Tibial nerve (tissue), 4 donors: ENCODE measurements at places on chromosomes 2 and 18.

- DNase-seq: no peak
Measured at GRCh38 chr2:1951586-1951985, 207.3 kb upstream of the PXDN start.

DNA sequence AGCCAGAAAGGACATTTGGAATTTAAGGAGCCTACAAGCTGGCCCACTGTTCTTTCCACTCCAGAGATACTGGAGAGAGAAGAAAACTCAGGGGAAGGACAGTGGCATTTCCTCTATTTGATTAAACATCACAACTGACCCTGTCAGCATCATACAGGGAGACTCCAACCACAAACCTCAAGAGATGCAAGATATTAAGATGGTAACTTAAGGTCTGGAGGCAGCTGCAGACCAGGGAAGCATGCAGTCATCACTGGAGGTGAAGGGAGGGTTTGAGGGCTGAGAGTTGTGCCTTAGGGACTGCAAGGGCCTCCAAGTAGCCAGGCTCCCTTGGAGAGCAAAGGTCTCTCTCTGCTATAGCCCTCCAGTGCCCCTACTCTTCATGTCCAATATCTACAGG is 67.4 kb downstream of the RNF152 start:
- no peak for DNase-seq

DNA sequence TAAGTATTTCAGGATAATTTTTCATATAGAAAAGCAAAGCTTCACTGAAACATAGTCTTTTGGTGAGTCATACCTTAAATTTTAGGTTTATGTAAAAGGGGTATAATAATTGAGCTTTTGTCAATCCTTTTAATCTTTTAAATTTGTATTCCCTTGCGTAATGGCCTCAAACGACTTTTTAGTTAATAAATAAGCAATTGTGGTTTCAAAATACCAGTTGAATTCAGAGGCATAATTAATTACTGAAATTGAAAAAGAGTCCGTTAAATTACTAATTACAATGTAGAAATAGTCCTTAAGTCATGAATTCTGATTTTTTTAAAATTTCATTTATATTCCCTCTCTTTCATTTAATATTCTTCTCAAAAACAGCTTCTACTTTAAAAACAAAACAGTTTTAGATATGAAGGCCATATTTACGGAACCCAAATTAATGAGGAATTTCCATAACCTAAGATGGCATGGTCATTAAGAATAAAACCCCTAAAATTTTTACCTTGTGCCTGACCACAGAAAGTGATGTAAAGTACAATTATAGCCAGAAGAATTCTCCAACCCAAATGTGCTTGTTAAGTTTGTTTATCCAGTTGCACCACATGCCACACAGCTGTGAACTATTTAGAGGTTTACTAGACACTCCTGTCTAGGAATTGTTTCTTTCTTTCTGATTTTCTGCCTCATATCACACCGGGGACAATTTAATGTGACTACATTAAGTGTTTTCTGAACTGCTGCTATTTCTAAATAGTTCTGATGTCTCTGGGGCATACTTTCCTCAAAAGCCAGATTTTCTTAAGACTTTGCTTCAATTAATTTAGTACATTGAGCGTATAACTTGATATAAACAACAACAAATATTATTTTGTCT is 60.7 kb upstream of the ITGA4 start:
- no peak for DNase-seq

DNA sequence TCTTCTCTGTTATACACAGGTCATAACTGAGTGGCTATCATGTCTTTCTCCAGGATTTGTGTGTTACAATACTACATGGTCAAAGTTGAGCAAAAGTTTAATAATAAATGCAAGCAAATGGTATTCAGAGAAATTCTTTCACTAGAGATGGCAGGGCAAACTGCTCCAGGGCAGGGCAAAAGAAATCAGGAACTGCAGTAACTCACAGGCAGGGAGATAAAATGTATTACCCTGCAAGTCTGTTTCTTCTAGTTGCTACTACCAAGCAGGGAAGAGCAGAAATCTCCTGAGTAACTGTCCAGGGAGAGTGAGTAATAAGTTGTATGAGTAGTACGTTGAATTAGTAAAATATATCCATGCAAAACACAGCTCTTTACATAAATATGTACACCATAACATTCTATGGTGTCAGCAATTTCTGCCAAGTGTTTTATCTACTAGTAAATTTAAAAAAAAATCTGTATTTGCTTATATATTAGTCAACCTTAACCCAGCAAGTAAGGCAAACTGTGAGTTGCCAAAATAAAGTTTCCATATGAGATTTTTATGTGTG is 404.1 kb downstream of the ZEB2 start:
- no peak for DNase-seq

DNA sequence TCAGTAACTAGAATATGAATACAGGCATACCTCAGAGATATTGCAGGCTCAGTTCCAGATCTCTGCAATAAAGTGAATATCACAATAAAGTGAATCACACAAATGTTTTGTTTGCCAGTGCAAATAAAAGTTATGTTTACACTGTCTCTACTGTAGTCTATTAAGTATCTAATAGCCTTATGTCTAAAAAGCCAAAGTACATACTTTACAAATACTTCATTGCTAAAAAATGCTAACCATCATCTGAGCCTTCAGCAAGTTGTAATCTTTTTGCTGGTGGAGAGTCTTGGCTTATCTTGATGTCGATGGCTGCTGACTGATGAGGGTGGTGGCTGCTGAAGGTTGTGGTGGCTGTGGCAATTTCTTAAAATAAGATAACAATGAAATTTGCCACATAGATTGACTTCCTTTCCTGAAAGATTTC is 159.4 kb downstream of the MYO1B start:
- no peak for DNase-seq

- DNase-seq: no peak
Measured at GRCh38 chr2:134668821-134669220, 50.0 kb downstream of the TMEM163 start.

- no peak for DNase-seq
Measured at GRCh38 chr2:26979741-26980140, 9.3 kb downstream of the MAPRE3 start.

GRCh38 chr18:79367480-79367879 is 28.2 kb upstream of the NFATC1 start:
- DNase-seq: no peak

DNA sequence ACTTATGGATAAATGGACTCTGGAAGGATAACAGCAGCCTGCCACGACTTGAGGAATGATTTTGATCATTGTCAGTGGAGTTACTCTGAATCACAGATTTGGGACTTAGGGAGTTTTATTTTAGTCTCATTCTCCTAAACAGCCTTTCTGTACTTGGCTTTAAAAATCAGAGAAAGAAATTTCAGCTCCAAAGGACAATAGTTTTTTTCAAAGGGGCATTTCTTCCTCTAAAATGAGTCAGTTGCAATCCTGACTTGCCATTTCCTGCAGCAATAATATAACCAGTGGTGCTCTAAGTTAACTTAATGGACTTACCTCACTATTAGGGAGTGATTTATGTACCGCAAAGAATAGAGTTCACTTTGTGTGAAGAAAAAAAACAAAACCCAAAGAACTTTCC is 35.1 kb upstream of the MTX2 start:
- no peak for DNase-seq

GRCh38 chr2:187644486-187644885 is 90.3 kb upstream of the TFPI start:
- no peak for DNase-seq

- DNase-seq: no peak
Measured at GRCh38 chr18:58213440-58213839, 169.4 kb downstream of the NEDD4L start.

- DNase-seq: no peak
Measured at GRCh38 chr2:86417961-86418360, 23.2 kb upstream of the KDM3A start.

GRCh38 chr2:85259879-85260278 is 67.9 kb downstream of the TGOLN2 start:
- DNase-seq: no peak

- DNase-seq: no peak
Measured at GRCh38 chr2:84894131-84894586, 11.3 kb upstream of the TMSB10 start.
